ENCODE measurements at places on chromosomes 3 and 15.

DNA sequence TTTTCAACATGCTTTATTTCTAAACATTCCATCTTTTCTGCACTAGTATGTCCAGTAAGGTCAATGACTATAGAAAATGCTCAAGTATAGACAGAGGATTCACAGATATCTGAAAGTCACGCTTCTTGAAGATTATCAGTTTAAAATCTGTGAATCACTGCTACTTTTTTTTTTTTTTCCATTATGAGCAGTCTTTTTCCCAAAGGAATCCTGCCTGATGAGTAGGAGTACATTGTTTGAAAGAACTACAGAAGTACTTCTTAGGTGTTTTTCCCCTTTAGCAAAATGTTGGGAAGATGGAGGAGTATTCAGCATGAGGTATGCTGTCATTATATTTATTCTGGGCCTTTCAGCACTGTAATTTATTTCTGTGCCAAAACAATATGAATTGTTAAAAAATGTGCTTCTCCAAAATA is 266.2 kb downstream of the NLGN1 start:
- DNase-seq: no peak

- no peak for DNase-seq
These were observed 33.9 kb downstream of the FSTL1 start for GRCh38 chr3:120416868-120417267.

DNA sequence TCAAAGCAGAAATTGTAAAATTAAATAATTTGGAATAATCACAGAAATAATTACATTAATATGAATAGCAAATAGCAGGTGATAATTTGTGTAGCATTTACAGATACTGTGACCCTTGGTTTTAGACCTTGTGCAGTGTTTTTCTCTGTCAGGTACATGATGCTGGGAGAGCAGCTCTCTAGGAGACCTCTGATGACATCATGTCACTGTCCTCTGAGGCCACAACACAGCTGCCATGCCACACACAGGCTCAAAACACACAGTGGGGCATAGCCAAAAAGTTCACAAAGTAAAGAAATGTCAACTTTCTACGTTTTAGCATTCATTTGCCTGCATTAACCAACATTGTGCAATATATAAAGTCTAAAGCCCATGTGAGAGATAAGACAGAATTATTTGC is 71.8 kb upstream of the ZBTB20 start:
- no peak for DNase-seq

DNA sequence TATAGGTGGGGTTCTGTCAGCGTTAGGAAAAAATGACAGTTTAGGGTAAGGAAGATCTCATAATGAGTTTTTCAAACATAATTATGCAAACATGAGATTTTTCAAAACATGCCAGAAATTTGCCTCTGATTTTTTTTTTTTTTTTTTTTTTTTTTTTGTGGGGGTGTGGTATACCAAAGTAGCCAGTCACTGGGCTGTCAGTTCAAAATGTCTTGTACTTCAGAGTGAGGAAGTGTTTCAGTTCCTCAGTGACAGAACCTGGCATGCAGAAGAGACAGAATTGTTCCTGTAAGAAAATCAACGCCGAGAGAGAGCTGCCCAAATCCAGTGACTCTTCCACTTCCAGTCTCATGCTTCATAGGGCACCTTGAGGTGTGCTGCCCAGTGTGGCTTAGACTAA is 9.7 kb downstream of the NCBP2 start:
- no peak for DNase-seq

DNA sequence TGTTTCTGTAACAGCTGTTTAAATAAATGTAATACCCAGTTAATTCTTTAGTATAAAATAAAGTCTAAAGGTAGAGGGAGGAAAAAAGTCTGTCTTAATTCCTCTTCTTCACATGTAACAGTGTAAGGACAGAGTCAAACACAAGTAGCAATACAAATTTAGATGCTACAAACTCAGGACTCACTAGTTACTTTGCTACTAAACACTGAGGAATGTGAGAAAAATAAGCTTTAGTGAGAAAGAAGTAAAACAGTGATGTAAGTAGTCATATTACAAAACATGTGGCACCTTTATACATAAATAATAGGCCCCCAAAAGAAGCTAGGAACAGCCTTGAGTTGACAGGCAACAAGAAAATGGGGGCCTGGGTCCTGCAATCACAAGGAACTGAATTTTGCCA is 113.0 kb downstream of the TBC1D5 start:
- DNase-seq: no peak

DNA sequence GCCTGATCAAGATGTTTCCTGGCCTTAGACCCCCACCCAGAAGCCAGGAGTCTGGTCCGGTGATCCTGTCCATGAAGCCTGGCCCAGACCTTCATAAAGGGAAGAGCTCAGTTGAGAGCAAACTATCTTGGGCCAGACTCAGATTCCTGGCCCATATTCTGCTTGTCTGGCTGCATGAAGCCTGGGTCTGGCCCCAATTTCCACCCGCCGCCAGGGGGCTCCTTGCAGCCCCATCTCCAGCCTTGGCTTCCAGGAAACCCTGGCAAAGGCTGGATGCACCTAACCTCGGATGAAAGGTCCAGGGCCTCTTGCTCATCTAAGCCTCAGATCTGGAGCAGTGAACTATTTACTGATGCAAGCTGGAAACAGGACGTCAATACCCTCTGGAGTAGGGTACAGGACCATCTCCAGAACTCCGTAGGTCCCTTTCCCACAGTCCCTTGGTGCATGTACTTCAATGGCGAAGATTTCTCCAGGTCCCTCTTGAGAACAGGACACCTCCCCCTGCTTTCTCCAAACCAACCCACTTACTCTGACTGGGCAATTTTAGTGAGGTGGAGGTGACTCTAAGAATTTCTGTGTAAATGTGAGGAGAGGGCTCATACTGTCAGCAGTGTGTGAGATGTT is 5.6 kb downstream of the FOXL2 start:
- no peak for DNase-seq

DNA sequence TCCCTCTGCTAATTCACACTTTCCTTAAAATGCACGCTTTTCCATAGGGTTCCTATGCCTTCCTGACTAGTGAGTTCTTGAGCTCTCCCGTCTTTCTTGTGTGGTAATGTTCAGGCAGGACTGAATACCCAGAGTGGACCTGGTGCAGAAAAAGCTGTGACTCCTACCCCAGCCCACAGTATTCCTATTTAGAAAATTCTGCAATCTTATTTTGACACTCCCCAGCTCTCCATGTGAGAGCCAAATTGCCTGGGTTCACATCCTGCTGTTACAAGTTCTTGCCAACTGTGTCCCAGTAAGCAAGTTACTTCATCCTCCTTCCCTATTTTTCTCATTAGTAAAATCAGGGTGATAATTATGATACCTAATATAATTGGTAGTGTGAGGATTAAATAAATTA is 290.8 kb upstream of the SLCO3A1 start:
- DNase-seq: no peak

GRCh38 chr3:136734382-136735070 is 17.7 kb downstream of the STAG1 start:
- DNase-seq: no peak

DNA sequence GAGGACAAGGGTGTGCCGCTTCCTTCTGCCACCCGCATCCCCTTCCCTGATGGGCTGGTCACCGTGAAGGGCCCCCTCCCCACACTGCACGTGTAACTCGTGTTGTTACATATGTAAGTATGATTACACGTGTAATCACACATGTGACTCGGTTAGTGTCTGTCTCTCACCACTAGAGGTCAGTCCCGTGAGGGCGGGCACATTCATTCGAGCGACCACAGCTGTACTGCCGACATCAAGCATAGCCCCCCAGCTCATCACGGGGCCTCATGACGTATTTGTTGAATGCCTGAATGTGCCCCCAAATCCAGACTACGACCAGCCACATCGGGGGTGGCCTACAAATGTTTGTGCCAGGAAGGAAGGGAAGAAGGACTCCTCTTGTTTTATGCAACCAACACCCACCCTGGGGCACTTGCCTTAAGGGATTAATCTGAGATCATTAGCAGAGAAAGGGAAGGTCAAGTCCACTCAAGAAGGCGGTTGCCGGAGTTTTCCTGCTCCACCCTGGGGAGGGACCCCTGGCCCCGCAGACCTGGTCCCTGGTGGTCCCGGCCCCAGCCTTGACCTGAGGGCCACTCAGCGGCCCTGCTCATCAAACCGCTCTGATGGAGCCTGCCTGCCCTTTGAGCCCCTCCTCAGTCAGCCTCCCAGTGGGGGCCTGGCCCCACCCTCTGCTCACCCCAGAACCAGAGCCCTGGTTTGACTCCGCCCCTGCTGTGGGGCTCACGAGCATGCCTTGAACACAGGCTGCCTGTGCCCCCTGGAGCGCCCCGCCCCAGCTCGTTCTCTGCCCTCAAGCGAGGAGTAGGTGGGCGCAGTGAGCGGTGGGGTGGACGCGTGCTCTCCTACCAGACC is 52.8 kb downstream of the RGMA start:
- DNase-seq: no peak

- DNase-seq: no peak
These were observed 96.2 kb downstream of the HES1 start for GRCh38 chr3:194231929-194232832.

DNA sequence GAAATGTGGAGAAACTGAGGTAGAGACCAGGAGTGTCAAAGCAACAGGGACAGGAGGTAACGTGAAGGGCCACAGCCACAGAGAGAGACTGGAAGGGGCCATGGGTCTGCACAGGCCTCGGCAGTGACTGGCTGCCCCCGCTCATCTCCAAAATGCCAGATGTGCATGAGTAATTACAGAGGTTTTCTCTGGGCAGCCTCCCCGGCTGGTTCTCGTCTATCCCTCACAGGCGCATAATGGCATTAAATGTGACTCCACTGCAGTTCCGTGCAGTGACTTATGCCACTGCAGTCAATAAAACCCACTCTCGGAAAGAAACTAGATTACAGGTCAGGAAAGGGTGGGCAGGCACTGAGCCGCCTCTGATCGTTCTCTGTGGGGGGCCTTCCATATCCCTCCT is 74.7 kb downstream of the WDR76 start:
- no peak for DNase-seq

DNA sequence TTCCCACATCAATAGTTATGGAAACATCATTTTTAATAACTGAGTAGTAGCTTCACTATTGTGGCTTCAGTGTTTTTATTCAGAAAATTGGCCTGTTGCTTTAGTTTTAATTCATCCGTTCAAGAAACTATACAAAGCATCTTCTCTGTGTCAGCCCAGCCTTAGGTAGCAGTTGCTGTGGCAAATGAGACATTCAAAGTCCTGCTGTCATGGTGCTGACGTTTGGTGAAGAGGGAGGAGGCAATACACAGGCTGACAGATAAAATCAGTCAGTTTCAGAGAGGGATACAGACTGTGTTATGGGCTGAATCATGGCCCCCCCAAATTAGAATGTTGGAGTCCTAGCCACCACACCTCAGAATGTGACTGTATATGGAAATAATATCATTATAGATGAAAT is 56.5 kb downstream of the SLC7A14 start:
- DNase-seq: no peak

- DNase-seq: no peak
These were observed 20.4 kb downstream of the CORO2B start for GRCh38 chr15:68599153-68599545.

DNA sequence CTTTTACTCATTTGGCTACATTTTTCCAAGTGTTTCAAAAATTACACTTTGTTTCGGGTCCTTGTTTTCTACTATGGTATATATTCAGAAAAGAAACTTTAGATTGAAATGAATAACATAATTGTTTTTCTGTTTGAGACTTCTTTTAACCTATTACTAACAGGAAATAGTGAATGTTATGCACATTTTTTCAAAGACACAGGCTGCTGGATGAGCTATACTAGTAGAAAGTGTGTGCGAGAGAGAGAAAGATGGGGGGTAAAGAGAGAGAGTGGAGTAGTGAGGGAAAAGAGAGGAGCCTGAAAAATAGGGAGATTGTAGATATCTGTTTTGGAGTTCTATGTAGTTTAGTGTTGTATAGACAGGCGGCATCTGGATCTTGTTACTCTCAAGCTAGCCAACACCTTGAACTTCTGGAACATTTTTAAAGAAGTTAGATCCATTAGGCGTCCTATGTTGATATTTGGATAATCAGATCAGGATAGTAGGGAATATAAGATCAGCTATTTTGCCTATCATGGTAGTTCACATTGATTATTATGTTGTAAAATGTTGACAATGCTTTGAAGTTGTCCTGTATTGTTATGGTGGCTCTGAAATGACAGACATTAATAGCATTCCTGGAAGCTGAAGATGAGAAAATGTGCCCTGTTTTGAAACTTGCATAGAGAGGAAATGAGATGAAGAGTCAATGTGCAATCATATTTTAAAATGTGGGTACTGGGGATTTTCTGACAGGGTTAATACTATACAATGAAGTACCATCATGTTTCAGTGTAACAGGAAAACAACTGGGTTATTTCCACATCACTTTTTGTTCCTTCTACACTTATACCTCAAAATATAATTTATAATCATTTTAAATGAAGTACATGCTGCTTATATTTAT is 2.6 kb downstream of the RBMS3 start:
- no peak for DNase-seq

- no peak for DNase-seq
These were observed 26.9 kb upstream of the MTMR14 start for GRCh38 chr3:9622438-9622837.

DNA sequence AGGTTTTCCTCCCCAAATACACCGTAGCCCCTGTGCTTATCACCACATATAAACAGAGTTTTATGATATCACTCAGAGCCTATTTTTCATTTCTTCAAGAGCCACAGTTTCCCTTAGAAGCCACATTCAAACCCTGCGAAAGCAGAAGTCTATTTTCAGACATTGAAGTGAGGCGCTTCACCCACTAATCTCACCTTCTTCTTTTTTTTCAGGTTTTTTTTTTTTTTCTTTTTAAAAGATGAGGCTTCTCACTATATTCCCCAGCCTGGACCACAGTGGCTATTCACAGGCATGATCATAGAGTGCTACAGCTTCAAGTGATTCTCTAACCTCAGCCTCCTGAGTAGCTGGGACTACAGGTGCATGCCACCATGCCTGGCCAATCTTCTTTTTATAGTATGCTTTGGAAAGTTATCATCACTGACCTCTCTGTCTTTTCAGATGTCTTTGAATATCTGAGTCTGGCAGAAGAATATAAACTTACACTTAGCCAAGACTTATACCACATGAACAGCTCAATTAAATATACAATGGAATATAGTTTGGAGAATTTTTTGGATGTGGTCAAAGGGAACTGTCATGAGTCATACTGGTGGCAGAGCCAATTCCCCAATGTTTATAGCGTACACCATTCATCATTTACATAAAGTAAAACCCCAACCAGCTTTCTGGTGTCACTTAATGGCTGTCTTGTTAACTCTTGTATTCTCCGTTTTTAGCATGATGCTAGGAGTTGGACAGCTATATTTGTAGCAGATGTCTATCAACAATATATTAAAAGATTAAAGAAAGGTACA is 59.7 kb upstream of the CCDC50 start:
- DNase-seq: no peak

DNA sequence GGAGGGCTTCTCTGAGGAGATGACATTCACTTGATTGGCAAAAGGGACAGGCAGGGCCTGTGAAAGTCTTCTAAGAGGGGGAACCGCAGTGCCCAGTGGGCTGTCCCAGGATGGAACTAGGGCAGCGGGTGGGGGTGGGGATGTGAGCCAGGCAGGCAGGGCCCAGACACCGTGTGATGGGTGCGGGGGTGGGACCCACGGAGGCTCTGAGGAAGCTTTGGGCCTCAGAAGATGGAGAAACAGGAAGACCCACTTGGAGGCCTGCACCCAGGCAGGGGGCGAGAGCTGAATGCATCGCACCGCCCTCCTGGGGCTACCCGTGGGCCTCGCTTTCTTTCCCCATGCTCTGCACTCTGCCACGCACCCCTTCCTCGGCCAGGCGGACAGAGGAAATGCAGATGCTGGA is 32.9 kb upstream of the ACAD9 start:
- DNase-seq: no peak

GRCh38 chr3:173096994-173097785 is 43.8 kb downstream of the SPATA16 start:
- no peak for DNase-seq
